AML-193 (cell line): ENCODE measurements at places on chromosomes 12 and 14.

- DNase-seq, result no peak
Observed at GRCh38 chr12:51187370-51187987, 14.5 kb upstream of the TFCP2 start.

- DNase-seq, result no peak
Observed at GRCh38 chr14:101060171-101060601, 156.7 kb upstream of the RTL1 start.

GRCh38 chr12:92619730-92620684, 82.8 kb upstream of the PLEKHG7 start:
- DNase-seq, result no peak

- no peak for DNase-seq
Observed at GRCh38 chr12:53292426-53292825, 2.9 kb upstream of the PFDN5 start.

DNA sequence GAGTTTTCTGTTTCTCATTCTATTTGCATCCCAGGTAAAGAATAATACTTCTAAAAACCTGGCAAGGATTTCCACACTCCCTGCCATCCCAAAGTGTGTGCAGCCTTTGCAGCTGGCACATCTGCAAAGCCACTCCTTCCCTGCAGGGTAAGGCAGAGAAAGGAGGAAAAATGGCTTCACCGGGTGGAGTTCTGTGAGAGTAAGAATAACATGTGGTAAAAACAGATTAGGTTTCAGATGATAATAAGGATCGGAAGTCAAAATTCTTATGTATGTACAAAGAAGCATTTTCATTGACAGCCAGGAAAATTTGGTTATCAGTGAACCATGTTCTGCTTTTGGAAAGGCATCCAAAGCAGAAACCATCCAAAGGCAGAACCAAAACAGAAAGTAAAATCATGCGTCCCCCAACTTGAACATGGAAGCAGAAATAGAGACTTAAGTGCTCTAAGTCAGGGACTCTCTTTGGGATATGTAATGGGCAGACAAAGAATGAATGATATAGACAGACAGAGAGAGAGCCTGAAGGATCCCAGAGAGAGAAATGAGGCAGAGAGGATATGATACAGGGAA, 192.6 kb upstream of the CCDC196 start:
- DNase-seq, result no peak

DNA sequence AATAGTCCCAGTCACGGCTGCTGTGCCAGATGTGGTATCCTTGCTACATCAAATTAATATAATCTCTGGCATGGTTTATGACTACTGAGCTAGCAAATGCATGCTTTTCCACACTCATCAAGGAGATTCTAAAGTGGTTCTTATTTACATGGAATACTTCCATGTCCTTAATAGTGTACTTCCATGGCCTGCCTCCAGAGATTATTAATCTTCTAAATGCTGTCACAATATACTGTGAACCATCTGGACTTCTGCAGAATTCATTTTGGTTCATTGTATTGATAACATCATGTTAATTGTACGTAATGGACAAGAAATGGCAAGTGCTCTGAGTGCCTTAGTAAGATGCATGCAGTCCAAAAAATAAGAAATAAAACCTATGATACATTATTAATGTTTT, 230.8 kb downstream of the NUAK1 start:
- DNase-seq, result no peak

DNA sequence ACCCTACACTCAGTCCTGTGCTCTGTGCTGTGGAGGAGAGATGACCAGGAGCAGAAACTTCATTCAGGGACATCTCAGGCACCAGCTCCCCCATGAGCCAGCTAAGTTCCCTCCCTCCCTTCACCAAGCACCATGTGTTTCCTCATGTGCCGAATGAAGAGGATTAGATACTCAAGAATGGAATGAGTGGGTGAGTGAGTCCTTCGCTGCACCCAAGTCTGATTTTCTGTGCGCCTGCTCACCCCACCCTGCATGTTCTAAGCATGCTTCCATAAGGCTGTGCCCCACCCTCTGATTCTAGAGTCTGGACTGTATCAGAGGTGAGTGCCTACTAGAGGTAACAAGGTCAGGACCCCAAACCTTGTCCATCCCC, 12.1 kb downstream of the SERPINA5 start:
- DNase-seq, result no peak

DNA sequence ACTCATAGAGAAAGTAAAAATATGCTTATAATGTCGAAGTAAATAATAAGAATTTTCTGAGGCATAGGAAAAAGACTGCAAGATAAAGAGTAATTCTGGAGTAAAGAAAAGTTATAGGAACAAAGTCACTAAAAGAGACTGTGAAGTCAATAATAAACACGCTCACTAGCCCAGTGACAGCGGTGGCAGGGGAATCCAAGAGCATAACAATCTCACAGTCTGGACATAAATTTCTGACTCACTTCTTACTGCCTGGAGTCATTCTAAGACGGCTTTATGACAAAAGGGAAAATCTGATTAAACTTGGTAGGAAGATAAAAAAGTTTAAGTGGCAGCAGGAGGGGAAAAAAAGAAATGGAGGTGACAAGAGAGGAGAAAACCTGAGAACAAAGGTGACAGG, 56.4 kb upstream of the GRIP1 start:
- no peak for DNase-seq

DNA sequence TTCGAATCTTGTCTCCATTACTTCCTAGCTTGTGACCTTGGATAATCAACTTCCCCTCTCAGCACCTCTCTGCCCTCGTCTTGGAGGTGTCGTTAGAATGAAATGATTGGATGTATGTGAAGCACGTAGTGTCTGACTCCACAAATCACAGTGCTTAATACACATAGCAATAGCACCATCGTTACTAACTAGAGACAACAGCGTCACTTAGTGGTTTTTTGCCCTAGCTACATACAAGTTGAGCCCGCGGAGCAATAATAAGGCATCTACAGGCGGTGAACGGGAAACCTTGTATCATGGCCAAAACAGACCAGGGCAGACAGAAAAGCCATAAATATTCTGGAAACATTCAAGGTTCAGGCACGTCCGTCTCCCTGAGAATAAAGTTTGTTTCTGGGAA, 154.9 kb downstream of the ASCL4 start:
- no peak for DNase-seq

DNA sequence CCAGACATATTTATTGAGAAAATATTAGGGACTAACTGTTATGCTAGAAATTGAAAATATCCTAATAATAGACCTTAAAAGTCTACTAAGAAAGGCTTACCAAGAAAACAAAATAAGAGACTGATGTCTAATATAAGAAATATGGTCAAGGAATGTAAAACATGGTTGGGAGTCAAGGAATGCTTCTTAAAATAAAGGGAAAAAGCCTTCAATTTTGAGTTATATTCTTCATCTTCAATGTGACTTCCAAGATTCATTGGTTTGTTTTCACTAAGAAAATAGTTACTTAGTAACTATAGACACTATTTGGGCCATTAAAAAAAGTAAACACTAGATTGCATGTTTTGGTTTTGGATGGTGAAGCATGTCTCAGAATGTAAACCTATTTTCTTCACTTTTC, 88.1 kb upstream of the ETV6 start:
- DNase-seq, result no peak

- no peak for DNase-seq
Observed at GRCh38 chr12:121240484-121241101, 30.7 kb downstream of the P2RX4 start.

DNA sequence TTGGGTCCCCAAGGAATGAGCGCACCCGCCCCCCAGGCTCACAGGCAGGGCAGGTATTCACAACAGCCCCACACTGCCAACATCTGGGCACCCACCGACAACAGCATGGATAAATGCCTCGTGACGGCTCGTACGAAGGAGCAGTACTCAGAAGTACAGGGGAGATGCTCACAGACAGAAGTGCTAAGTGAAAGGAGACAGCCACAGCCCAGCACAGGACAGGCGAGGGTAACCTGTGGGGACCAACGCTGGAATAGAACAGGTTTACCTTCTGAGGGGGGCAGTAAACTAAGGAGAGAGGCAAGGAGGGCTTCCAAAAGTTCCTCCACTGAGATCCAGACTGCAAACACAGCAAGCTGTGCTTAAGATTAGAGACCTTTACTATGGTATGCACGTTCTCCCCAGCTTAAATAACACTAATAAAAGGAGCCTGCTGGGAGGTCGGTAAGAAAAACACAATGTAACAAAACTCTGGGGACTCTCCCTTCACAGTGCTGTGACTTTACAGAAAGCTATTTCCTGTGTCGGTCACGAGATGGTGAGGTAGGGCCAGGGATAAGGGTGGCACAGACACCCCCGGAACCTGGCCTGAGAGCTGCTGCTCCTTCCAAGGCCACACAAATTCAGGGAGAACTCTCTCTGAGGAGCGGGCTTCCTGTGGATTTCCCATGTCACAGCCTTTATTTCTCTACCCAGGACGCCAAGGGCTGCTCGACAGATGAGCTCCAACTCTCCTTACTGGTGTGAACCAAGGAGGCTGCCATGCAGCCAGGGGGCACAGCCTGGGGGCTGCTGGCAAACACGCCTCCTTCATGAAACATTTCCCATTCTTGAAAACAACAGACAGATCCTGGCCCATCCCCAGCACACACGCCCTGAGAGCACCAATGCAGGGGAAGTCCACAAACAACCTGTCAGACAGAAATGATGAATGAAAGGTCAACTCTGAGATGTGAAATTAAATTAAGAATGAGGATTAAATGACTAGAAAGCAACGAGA, 26.3 kb downstream of the SLC15A4 start:
- no peak for DNase-seq
